Activated naive CD4-positive, alpha-beta T cell treated with anti-CD3 and anti-CD28 coated beads for 36 hours (primary cell): ENCODE measurements at places on chromosomes 11 and 22.

DNA sequence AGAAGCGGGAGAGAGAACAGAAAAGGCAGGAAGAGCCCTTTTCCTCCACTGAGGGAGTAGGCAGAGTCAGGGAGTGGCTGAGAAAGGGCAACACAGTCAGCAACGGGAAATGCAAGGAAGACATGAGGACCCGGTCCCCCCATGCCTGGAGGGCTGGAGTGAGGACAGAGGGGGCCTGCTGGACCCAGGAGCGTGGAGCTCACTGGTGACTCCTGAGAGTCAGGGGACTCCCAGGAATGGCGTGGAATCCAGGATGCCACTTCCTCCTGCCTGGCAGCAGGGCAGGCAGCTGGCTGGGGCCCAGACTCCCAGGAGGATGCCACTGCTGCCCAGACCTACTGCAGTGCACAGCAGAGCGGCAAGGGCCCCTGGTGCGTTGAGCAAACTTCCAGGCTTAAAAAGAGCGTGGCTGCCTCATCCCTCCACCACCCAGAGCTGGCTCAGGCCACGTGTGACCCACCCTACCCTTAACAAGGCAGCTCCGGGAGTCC, 11.3 kb downstream of the C11orf21 start:
- peak; percentile 1 for DNase-seq

- no peak for DNase-seq
These were observed 8.0 kb downstream of the FAM118B start for GRCh38 chr11:126219547-126219946.

DNA sequence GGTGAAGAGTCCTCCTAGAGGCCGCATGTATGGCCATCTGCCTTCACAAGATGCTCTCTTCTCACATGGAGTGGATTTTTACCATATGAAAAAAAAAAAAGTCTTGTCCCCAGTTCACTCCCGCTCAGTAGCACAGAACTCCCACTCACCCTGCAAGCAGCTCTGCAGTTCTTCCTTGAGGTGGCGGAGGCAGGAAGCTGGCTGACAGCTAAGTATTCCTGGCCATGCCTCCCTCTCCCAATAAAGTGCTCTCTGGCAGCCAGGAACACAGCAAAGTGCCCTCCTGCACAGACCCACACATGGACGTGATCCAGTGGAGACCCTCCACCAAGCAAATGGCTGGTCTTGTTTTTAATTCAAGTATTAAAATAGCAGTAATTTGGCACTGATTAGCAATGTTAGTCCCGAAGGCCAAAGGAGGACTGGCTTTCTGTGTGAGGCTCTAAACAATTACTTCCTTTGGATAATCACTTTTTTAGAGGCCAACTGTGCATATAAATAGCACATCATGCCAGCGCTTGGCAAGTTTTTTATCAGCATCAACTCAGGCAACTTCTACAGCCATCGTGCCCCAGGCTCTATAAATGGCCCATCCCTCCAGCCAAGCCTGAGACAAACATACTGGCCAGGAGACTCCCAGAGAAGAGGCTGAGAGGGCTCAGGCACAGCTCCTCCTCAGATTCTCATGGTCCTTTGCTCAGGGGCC, 413.6 kb downstream of the OPCML start:
- DNase-seq = no peak

GRCh38 chr11:101397979-101398378, 185.8 kb downstream of the TRPC6 start:
- no peak for DNase-seq

GRCh38 chr22:19398206-19398605, 33.3 kb downstream of the HIRA start:
- DNase-seq = no peak

DNA sequence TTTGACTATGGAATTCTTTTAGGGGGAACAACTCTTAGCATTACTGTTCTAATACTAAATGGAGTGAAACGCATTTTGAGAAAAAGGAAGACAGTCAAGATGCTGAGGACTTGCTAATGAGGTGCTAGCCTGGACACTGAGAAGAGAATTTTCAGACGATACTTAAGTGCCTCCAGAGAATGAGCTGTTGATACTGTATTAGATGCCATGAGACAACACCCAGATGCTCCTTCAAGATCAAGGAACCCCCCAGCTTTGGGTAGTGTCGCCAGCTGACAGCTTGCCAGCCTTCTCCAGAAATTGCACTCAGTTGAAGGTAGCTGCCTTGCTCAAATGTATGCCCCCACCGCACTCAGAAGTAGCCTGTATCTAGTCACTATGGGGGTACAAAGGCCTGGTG, 52.5 kb upstream of the SLC36A4 start:
- DNase-seq = no peak

- no peak for DNase-seq
These were observed 36.8 kb upstream of the GRIA4 start for GRCh38 chr11:105573091-105573490.

DNA sequence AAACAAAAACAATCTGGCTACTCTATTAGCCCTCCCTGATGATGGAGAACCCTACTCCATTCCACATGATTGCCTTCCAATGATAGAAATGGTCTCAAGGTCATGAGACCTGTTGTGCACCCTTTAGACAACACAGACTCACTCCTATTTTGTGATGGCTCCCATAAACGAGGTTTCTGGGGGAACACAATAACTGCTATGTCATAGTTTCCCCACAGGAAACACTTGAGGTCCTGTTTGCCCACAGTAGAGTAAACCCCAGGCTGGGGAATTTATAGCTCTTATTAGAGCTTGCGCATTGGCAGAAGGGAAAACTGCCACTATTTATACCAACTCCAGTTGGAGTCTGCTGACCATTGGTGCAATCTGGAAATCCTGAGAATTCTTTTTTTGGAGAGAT, 28.7 kb downstream of the MIF start:
- DNase-seq = no peak
